ENCODE measurements at places on chromosomes 7 and 10.

DNA sequence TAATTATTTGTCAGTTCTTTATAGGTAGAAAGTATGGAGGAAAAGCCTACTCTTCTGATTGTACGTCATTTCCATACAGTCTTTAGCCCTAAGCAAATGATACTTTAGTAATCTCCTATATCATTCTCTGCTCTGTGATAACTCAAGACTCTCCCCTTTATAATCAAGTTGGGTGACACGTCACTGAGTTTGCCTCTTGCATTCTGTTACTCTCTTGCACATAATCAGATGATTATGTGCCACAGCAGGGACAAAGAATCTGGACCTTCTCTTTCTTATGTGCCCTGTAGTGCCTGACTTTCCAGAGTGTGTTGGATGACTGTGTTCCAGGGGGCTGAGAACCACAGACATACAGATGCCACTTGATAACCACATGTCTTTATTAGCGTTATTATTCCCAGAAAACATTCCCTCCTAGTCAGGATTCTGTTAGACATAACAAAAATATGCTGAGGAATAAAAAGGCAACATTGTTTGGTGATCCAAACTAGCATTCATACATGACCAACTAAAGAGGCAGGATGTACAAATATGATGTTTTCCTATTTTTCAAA is 116.4 kb upstream of the HGF start:
- DNase-seq = no peak

DNA sequence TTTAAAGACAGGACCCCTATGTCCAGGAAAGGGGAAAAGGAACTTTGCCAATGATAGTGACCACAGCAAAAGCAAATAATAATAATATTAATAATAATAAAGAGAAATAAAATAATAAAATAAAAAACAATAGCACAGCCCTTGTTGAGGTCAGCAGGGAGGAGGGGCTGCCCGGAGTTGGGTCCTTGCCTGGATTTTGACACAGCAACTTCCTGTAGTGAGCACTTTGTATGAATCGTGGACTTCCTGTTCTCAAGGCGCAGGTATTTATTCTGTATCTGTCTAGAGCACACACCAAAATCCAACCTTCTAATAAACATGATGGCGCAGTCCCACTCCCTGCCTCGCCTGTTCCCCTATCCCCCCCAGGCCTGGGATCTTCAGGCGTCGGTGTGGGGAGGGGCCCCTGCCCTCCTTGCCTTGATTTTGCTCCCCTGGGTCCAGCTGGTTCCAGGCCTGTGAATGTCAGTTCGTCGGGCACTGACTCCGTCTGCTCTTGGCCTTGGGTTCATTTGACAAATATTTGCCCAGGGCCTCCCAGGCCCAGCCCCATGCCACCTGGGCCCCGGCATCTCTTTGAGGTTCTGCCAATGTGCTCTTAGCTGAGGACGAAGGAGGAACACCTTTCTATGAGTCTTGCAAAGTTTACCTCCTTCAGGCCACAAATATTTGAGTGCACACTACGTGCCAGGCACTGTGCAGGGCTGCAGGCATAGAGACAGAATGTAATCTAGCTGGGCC is 13.9 kb downstream of the TRIM8 start:
- DNase-seq = no peak

- DNase-seq = no peak
Measured at GRCh38 chr10:48634198-48634983, 29.5 kb upstream of the ARHGAP22 start.

DNA sequence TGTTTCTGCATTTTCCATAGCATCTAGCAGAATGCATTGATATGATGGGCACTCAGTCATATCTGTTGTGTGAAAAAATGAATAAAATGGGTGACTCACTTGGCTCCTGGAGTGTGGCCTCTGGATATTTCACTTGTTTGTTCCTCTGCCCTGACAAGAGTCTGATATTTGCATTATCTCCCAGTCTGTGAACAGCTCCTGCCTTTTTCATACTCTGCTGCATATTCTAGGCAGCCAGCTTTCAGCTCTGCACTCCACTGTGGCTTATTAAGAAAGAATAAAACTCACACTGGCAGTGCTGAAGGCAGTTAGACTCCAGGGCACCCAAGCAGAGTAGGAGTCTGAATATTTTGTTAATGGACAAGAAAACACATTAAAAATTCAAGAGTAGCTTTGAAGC is 623.9 kb downstream of the SORCS1 start:
- no peak for DNase-seq

DNA sequence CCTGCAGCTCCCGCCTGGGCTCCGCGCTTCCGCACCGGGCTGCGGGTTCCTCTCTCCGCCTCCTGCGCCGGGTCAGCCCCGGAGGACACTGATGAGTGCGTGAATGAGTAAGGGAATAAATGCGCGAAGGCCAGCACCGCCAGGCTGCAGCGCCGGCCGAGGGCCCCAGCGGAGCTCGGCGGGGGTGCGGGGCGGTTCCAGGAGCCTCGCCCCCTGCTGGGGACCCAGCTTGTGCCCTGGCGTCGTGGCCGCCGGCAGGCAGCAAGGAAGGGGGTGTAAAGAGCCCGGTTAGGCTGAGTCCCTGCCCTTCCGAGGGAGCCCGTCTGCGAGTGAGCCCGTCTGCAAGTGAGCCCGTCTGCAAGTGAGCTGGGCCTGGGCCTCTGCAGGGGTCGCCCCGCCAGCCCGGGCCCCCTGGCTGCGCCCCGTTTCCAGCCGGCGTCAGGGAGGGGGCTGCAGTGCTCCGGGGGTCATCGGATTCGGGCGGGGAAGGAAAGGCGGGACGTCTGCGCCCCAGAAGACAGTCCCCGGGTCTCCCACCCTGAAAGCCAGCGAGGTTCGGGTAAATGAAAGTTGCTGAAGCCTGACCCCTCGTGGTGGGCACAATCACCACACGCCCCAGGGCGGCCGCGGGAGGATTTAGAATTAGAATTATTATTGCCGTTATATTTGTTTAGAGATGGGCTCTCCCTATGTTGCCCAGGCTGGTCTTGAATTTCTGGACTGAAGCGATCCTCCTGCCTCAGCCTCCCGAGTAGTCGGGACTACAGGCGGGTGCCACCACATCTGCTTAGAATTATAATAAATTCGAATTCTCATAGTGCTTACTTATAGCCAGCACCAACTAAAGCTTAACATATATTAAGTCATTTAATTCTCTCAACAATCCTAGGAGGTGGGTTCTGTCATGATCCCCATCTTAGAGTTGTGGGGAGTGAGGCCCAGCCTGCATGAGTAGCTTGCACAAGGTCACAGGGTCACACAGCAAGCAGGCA is 8.6 kb upstream of the CRYGN start:
- peak; percentile 55 for DNase-seq

DNA sequence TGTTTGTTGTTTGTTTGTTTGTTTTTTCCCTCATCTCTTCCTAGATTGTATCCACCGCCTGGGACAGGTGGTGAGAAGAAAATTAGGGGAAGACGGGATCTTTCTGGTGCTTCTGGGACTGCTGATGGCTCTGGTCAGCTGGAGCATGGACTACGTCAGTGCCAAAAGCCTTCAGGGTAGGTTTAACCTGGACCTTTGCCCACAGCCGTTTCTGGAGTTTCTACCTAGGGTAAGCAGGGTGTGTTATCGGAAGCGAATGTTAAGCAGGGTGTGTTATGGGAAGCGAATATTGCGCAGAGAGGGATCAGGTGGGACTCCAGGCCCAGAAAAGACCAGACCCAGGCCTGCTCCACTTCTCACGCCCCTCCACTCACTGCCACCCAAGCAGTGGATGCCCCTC is 4.7 kb downstream of the CLCN1 start:
- no peak for DNase-seq

- DNase-seq = no peak
Measured at GRCh38 chr10:95877881-95878280, 29.9 kb upstream of the CC2D2B start.

GRCh38 chr10:31315453-31315852 is 3.6 kb upstream of the ZEB1 start:
- no peak for DNase-seq

GRCh38 chr7:43431020-43431595 is 151.8 kb upstream of the STK17A start:
- DNase-seq = no peak

DNA sequence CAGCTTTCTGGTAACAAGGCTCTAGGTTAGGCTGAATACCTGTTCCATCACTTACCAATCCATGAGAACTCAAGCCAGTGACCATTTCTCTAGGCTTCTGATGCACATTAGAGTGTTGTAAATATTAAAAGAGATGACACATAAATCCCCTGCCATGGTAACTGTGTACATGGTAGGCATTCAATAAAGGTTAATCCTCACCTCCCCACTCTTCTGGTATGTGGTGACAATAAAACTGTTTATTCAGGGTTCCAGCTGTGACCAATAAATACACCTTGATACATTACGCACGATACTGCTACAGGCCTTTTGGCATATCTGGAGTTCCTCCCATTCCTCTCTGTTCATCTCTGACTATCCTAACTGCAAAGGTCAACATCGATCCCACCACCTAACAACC is 171.9 kb downstream of the SRPK2 start:
- no peak for DNase-seq

GRCh38 chr10:111392159-111392558 is 315.3 kb downstream of the ADRA2A start:
- DNase-seq = no peak

DNA sequence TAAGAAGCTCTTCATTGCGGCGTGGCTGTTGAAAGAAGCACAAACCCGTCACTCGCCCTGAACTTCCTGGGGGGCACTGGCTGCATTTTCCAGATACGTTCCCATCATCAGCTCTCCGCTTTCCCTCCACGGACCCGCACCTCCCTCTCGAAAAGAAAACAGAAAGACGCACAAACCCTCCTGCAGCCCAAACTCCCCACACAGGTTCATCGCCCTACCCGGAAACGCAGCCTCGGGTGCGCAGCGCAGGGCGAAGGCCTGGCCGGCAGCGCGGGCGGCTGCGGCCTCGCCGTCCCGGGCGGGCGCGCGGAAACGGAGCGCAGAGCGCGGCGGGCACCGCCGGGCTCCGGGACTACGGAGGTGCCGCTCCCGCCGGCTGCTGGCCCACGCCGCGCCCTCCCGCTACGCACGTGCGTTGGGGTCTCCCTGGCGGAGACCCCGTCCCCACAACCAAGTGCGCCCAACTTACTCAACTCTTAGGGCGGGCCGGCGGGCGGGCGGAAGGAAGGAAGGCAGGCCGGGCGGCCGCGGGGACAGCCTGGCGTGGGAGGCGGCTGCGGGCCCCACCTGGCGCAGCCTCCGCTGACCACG is 822 bp downstream of the ZNF800 start:
- peak; percentile 33 for DNase-seq

DNA sequence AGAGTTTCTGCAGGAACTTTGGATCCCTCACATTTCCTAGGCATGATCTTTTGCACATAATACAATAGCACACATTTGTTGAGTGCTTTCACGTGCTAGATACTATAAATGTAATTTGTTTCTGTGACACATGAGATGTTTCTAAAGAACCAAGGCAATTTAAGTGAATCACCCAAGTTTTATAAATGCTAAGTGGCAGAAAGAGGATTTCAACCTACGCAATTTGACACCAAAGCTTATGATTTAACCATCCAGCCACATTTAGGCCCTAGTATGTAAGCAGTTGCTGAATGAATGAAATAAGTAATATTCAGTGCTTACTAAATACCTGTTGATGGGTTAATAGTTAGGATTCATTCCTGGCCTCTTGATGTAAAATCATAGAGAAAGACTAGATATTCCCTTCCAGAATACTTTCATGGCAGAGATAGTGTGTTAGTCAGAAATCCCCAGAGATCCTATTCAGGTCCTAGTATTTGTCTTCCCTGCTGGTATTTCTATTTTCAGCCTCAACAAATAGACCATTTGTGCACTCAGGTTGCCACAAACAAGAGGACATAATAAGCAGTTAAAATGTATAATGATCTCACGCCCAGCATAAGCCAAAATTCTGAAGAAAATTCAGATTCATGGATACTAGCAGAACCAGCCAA is 572.6 kb downstream of the IPMK start:
- no peak for DNase-seq

- DNase-seq = no peak
Measured at GRCh38 chr7:122543166-122543565, 155.8 kb downstream of the RNF133 start.

DNA sequence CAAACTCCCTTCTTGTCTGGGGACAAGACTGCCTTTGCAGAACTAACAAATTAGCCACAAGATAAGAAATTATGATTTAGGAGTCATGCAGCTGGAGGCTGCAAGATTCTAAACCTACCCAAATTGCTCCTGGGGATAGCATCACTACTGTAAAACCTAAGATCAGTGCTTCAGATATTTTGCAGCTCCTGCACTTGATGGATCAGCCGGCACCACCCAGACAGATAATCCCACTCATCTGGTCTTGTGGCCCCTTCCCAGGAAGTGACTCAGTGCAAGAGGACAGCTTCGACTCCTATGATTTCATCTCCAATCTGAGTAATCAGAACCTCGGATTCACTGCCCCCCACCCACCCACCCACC is 181.9 kb downstream of the AKR1D1 start:
- no peak for DNase-seq

DNA sequence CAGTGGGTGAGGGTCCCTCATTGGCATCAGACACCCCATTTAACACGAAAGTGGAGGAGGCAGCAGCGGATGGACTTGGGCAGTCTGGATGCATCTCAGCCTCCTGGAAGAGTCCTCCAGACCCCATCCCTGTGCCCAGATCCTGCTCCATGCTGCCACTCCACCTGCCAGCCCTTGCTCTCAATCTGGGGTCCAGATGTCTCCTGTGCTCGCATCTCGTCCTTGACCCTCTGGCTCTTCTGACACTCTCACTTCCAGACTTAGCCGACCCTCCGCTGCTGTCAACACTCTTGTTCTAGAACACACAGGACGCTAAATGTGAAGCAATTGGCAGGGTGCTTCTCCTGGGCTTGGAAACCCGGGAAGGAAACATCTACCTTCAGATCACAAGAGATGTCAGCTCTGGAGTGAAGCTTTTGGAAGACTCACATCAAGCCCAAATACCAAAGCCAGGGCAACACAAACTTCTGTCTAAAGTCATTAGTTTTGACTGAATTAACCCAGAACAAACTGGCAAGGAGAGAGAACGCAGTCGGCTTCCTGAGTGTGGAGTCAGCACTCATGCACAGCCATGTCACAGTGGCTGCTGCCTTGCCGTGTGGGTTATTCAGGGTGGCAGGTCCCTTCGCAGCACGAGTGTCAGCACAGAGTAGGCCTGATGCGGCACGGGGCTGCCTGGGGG is 379.1 kb downstream of the TCERG1L start:
- no peak for DNase-seq

DNA sequence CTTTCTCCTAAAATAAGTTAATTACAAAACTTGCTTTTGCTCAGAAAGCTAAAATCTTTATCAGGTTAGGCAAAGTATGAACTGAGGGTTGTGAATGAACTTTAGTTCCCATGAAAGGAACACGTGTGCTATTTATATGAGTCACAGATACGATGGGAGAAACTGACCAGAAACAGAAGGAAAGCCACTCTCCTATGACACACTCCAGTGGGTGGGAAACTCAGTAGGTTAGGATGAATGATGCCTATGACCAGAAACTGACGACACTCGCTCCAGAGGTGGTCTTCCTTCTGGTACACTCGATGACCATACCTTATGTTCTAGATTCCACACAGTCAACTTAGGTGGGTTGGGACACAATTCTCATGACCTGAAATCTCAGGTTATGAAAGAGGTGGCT is 215.7 kb upstream of the INHBA start:
- DNase-seq = no peak

DNA sequence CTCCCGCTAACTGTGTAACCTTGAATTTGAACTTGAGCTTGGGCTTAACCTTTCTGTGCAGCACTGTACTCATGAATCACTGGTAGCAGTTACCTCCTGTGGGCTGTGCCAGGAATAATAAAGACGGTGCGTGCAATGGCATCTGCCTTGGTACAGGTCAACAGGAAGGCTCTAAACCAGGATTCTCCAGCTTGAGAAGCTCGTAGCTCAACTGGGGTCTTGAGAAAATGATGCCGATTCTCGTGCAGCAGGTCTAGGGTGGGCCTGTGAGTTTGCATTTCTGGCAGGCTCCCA is 112.5 kb upstream of the ANLN start:
- DNase-seq = no peak

GRCh38 chr10:33703501-33704213 is 369.2 kb upstream of the NRP1 start:
- DNase-seq = no peak
